ENCODE measurements at places on chromosomes 2 and 18.

GRCh38 chr2:173652311-173652710 is 297.6 kb downstream of the CDCA7 start:
- no peak for DNase-seq

- no peak for DNase-seq
Observed at GRCh38 chr2:84116143-84116542, 342.9 kb downstream of the SUCLG1 start.

- DNase-seq: peak; percentile 35
Observed at GRCh38 chr2:75608684-75609333, 37.8 kb upstream of the MRPL19 start.

DNA sequence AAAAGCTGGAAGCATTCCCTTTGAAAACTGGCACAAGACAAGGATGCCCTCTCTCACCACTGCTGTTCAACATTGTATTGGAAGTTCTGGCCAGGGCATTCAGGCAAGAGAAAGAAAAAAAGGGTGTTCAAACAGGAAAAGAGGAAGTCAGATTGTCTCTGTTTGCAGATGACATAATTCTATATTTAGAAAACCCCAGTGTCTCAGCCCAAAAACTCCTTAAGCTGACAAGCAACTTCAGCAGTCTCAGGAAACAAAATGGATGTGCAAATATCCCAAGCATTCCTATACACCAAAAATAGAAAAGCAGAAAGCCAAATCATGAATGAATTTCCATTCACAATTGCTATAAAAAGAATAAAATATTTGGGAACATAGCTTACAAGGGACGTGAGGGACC is 11.1 kb downstream of the SLC8A1 start:
- no peak for DNase-seq

DNA sequence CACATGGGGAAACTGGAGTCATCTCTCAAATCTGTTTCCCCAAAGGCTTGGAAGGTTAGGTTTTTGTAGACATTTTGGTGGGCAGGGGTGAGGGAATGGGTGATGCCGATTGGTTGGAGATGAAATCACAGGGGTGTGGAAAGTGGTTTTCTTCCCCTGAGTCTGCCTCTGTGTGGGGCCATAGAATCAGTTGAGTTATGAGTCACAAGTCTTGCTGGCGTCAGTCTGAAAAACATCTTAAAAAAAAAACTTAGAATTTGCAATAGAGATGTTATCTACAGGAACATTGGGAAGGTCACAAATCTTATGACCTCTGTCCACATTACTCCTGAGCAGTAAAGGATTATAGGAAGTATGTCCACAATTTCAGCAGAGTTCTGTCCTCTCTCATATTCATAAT is 314.6 kb downstream of the CNTNAP5 start:
- no peak for DNase-seq

- no peak for DNase-seq
Observed at GRCh38 chr2:52886556-52886955, 881.0 kb upstream of the CHAC2 start.

DNA sequence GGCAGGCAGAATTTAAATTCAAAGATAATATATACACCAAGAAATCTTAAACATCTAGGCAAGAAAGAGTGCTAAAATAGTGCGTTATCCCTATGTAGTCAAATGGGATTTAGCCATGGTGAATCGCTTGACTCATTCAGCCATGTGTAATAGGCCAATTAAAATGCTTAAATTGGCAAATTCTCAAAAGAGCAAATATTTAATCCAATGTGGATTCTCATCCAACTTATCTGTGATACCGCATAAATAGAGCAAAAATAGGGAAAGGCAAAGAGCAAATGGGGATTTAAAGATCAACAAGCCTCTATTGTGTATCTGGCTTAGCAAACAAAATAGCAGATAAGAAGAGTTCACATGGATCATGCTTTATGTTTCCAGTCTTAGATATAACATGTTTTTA is 123.2 kb upstream of the RPRM start:
- DNase-seq: no peak

- DNase-seq: no peak
Observed at GRCh38 chr2:147739508-147739907, 105.3 kb upstream of the ACVR2A start.

DNA sequence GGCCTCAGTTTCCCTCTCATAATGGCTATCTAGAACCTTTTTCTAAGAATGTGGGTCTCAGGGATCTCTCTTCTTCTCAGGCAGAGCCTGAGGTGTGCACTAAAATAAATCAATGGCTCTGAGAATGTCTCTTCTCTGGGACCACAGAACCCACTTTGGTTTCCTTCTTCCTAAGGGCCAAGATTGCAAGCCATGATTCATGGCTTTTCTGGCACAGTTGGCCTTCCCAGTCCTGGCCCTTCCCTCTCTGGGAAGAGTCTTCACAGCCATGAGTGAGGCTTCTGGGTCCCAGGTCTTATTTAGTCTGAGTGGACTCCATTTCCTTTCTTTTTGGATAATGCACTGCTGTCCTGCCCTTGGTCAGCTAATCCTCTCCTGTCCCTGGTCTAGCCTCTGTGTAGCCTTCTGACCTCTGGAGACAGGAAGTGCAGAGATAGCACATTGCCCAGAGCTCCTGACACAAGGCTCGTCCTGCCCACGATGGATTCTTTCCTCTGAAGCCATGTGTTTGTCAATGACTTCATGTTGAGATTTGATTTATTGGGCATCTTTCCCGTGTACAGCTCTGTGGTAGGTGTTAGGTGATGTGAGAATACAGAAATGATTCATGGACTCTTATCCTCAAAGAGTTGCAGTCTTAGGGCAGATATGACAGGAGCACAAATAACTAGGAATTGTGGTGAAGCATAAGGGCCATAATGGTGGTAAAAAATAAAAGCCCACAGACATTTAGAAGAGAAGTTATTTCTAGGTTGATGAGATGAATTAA is 245.0 kb downstream of the CLIP4 start:
- no peak for DNase-seq

GRCh38 chr18:51278045-51278649 is 80.7 kb upstream of the MEX3C start:
- no peak for DNase-seq

DNA sequence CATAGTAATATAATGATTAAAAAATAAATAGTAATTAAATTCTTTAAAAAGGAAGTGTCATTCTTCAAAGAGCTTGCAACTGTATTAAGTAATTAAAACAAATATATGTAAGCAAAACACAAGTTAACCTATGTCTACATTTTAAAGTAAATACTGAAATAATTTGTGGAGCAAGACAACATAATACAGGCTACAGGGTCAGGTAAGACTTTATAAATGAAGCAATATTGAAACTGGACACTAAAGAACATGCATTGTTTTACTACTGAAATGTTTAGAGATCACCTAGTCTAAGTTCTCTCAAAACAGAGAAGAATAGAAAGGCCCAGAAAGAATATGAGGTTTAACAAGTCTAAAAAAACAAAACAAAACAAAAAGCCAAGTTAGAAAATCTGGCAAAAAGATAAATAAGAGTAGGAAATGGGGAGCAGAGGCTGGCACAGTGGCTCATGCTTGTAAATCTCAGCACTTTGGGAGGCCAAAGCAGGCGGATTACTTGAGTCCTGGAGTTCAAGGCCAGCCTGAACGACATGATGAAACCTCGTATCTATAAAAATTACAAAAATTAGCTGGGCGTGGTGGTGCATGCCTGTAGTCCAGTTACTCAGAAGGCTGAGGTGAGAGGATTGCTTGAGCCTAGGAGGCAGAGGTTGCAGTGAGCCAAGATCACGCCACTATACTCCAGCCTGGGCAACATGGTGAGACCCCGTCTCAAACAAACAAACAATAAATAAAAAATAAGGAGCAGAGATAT is 34.4 kb downstream of the VPS54 start:
- no peak for DNase-seq

DNA sequence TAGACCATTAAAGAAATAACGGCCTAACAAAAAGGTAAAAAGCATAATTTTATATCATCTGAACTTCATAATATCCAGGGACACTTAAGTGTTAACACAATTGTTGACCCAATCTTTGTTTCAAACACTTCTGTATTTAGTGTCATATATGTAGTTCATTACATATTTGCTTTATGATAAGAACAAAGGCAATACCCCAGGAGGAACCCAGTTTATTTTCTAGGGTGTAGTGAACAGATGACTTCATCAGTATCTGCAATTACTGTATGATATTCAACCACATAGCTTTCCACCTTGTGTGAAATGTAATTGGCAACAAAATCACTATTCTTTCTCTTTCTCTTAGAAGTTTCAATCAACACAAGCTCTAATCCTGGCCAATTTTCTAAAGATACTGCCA is 177.8 kb downstream of the SLC39A10 start:
- DNase-seq: no peak

DNA sequence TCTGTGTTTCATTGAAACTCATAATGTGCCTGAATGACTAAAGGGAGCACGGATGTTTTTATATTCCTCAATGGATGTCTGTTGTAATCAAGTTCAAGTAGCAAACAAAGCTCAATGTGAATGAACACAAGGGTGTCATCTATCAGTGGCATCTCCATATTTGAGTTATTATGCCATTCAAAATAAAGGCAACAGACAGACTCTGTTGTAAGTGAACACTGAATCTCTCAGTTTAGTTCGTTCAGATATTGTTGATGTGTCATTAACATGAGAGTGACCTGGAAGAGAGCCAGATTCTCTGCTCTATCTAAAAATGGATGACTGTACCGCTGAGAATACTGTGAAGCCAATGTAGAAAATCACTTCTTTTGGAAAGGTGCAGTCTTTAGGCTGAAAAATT is 118.7 kb downstream of the NUP35 start:
- DNase-seq: no peak

DNA sequence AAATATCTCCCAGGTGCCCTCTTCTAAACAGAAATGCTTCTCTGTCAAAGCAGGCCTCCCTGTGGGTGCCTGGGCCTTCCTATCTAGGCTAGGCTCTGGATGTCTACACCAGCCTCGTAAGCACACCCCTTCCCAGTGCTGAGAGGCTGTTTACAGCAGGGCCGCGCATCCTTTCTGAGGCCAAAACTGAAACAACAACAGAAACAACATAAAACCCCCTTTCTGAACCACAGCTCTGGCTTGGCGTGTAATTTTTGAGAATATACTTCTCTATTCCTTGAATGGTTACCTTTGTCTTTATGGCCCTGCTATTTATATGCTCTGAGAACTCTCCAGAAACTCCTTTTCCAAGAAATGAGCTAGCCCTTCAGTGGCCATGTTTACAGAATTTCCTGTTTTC is 118.4 kb downstream of the BCL2L11 start:
- no peak for DNase-seq

DNA sequence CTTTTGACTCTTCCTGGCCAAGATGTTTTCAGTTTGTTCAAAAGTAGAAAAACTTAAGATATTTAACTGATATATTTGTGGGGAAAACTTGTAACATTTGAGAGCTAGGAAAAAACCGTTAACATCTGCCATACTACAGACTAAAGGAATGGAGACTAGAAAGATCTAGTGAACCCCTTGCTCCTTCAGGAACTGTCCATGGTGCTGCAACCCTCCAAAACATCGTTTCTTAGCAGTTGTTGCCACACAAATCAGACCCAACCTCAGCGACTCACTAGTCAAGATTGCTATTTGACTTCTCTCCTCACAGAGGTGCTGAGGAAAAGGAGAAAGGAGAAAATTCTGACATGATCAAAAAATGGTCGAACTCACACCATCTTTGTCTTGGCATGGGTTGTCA is 393.8 kb upstream of the LYPD1 start:
- DNase-seq: no peak

- DNase-seq: no peak
Observed at GRCh38 chr2:122194546-122194945, 439.1 kb downstream of the TSN start.

DNA sequence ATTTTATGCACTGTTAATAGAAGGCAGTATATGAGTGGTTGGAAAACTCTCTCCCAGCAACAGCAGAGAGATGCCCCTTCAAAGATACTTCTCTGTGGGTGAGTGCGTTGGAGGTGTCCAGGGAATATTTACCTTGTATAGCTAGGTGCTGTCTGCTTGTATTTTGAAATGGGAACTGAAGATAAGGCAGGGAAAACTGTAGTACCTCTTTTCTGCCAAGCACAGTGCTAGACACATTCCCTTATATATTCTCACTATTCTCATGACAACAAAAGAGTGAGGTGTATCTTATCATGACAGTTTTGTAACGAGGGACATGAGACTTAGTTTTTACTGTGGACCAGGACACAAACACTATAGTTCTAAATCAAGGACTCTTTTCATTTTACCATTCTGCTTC is 2.1 kb downstream of the TTC39C start:
- DNase-seq: no peak

DNA sequence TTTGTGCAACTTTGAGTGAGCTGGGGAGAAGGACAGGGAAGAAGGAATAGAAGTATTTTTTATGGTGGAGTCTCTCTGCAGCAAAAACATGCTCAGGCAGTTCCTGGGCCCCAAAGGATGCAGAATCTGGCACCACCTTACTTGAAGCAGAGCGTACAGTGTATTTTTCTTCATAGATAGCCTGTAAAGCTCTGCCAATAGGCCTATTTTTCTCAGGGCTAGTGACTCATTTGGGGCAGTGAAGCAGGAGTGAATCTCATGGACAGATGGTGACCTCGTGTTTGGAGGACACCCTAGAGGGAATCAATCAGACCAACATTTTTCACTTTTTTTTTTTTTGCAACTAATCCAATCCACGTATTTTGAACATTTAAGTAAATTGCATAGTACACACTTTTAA is 268.1 kb upstream of the CXCR4 start:
- no peak for DNase-seq

DNA sequence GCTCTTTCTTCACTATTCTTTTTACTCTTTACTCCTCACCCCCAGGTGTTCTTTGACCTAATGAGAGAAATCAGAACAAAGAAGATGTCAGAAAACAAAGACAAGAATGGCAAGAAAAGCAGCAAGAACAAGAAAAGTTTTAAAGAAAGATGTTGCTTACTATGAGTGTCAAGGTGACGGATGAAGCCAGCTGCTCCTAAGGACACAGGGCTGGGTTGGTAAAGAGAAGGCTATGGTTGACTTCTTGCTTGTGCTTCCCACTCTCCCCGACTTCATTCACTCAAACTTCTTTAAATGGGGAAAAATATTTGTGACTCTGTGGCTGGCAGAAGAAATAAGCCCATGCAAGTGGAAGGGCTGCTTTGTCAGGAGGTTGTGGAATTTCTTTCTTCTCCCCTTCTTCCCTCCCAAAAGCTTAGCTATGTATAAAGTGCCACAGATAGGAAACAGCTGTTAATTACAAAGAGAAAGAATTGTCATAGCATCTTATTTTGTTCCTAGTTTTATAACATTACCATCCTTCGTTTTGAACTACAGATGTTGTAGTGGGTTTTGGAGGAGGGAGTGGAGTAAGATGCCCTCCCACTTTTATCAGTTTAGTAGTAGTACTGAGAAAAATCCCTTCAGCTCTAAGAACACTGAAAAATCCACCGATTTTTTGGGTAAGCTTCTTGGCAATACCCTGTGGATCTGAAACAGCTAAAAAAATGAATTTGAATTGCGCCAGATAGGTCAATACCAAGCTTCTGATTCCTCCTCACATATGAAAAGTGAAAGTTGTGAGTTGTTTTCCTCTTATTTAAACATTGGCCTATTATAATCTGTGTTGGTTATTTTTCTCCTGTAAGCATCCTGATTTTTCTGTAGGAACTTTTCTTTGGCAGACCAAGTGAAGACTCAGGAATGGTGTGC is 40.7 kb downstream of the RALB start:
- DNase-seq: no peak

Measured in CD4-positive, alpha-beta T cell treated with Interleukin-4 for 1 hour (primary cell).